ENCODE measurements at places on chromosomes 16 and 17.

- no peak for DNase-seq
Observed at GRCh38 chr17:57852092-57852954, 2.5 kb upstream of the MRPS23 start.

GRCh38 chr16:69323415-69323814 lies 7.0 kb downstream of the PDF start:
- no peak for DNase-seq

GRCh38 chr17:32298721-32299579 lies 33.3 kb downstream of the RHBDL3 start:
- peak; percentile 9 for DNase-seq

DNA sequence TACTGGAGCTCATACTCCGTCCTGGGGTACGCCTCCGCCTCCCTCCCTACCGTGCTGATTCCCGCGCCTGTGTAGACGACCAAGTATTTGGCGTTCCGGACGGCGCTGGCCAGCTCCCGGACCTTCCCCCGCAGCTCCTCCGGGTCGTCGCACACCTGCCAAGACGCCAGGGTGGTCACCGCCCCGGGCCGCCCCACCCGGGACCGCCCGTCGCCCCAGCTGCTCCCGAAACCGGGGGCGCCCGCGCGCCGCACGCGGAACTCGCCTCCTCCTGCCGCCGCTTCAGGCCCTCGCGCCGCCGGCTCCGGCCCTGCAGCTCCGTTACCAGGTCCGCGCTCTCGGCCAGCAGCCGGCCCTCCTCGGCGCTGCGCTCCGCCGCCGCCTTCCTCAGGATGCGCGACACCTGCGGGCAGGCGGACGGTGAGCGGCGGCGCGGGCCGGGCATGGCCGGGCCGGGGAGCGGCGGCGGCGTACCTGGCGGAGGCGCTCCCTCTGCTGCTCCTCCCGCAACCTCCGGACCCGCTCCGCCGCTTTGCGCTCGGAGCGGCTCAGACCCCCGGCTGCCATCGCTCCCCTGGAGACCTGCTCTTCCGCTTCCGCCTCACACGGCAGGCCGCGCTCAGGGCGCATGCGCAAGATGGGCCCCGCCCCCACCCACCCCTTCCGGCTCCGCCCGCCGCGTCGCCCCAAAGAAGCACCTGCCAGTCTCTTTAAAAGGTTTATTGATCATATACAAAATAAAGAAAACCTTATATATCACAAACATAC lies at the start of gene SIRT7:
TSS of gene SIRT7 (minus strand) at position 612 of the 768 bp plus-strand sequence. CDS start at position 567, 45 bp downstream.
- peak; percentile 46 for DNase-seq

DNA sequence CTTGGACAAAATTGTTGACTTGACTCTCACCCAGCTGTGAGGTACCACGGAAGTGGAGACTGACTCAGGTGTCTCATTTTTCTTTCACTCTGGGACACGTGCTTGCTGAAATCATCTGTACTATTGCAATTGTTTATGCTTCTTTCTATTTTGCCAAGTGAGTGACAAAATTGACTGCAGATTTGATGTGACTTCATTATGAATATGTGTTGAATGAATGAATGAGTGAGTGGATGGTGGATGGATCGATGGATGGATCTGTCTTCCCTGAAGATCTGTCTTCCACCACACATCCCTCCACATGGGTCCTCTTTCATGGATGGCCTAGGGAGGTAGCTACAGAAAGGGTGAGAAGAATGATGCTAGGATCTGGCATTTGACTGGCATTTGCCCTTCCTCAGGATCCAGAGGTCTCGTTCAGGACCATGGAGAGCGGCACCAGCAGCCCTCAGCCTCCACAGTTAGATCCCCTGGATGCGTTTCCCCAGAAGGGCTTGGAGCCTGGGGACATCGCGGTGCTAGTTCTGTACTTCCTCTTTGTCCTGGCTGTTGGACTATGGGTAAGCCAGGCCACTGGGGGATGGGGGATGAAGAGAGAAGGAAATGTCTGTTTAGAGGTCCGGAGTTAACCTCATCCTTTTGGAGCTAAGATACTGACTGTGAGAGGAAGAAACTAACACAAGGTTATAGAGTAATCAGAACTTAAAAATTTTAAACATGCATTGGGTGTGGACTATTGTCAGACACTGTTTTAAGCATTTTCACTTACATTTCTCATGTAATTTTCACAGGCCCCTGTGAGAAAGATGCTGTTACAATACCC lies 12.7 kb downstream of the SLC5A11 start:
- no peak for DNase-seq

DNA sequence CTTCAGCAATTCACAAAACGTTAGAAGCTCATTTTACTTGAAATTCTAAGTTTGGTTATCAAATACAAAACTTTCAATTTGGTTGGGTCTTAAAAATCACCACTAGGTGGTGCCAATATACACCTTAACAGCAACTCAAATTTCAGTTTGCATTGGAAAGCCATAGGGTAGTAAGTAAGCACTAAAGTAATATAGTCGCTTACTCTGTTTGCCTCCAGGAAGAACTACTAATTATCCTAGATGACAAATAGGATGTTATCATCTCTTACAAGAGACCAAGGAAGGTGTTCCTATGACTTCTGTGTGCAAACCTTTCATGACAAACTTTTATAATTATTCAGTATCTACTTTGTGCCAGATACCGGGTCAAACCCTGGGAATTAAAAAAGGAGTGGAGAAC lies 93.3 kb downstream of the MYO1D start:
- peak; percentile 52 for DNase-seq

- no peak for DNase-seq
Observed at GRCh38 chr17:80738987-80739730, 194.5 kb downstream of the RPTOR start.

Measured in NCI-H2029 (cell line).